GM12864 (cell line): ENCODE measurements at places on chromosomes 5 and 9.

DNA sequence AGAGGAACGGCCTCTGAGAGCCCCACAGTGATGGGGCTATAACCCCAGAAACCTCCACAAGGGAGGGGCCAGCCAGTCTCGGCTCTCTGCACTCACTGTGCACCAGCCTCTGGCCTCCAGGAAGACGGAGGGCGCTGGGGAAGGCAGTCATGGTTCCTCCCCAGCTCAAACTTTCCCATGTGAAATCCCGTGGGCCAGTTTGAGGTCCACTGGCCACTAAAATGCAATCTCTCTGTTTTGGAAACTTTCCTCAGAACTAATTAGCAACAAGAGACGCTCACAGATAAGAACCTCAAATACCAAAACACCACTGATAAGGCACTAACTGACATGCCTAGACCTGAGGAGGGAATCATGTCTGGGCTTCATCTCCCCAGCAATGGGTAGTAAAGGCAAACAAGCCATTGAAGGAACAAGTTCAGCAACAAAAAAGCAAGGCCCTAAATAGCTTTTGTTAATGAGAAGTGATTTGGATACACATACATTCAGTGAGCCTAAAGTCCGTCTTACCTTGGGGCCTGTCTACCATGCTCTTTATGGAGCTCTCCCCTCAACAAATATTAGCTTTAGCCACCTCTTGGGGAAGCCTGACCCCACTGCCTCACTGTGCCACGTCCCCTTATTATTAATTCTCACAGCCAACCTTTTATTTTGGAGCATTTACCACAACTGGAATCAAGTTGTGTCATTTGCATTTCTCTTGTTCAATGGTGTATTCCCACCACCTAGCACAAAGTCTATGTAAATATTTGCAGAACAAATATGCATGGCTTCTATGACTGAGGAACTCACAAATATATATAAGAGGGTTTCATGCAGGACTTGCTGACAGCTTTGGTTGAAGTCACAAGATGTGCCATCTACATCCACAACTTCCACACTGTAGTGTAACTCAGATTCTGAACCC lies 56.1 kb upstream of the GLRX start:
- DNase-seq = no peak

DNA sequence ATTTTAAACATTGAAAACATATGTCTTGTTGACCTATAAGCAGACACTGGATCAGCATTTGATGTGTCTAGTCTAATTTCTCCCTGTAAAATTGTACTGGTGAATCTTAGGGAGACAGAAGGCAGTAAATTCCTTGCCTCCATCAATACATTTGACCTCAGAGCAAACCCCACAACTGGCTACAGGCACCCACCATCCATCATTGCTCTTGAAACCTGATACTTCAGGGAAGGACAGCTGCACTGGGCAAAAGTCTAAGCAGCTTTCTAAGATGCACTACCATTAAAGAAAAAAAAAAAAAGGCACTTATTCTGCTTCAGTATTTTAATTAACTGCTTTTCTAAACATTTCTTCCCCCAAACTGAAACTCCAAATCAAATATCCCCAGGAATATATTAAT lies 1051.3 kb upstream of the DMAC1 start:
- no peak for DNase-seq

GRCh38 chr5:143340891-143341685 lies 62.4 kb downstream of the NR3C1 start:
- no peak for DNase-seq

DNA sequence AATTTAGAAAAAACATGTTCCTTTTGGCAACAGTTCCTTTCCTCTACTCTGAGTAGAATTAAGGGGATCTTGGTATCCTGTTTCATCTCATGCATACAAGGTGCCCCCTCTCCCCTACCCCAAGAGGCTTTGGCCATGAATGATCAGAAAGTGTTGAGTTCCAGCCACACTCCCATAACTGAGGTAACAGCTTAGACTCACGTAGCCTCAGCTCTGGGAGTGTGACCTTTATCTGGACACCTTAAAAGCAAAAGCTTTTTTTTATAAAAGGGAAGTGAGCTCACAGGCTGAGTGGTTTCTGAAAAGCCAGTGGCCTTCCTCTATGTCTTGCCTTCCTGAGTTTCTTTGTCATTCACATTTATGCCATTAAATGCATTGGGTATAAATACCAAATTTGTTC lies 900 bp upstream of the HAVCR2 start:
- no peak for DNase-seq

GRCh38 chr5:157839157-157839795 lies 19.7 kb downstream of the CLINT1 start:
- DNase-seq = no peak

GRCh38 chr5:153551537-153552079 lies 61.1 kb downstream of the GRIA1 start:
- no peak for DNase-seq

GRCh38 chr5:101278011-101278687 lies 375.1 kb upstream of the ST8SIA4 start:
- no peak for DNase-seq

GRCh38 chr5:82446809-82447208 lies 168.7 kb upstream of the RPS23 start:
- DNase-seq = no peak

- no peak for DNase-seq
Observed at GRCh38 chr9:116060631-116061030, 93.0 kb upstream of the PAPPA start.

DNA sequence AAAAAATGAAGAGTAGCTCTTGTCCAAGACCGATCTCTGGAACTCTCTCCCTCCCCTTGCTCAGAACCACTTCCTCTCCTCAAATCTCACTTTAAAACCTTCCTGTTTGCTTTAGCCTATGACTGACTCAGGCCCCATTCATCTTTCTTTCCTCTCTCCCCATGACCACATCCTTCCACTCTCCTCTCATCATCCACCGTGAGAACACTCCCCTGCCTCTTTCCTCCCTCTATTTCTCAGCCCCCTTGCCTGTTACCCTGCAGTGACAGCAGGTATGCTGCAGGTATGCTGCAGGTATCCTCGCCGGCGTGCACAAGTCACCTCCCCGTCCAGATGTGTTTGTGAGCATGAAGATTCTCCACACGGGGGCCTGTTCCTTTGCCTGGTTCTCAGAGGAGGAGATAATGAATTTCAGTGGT lies 505.3 kb downstream of the CCDC171 start:
- no peak for DNase-seq

DNA sequence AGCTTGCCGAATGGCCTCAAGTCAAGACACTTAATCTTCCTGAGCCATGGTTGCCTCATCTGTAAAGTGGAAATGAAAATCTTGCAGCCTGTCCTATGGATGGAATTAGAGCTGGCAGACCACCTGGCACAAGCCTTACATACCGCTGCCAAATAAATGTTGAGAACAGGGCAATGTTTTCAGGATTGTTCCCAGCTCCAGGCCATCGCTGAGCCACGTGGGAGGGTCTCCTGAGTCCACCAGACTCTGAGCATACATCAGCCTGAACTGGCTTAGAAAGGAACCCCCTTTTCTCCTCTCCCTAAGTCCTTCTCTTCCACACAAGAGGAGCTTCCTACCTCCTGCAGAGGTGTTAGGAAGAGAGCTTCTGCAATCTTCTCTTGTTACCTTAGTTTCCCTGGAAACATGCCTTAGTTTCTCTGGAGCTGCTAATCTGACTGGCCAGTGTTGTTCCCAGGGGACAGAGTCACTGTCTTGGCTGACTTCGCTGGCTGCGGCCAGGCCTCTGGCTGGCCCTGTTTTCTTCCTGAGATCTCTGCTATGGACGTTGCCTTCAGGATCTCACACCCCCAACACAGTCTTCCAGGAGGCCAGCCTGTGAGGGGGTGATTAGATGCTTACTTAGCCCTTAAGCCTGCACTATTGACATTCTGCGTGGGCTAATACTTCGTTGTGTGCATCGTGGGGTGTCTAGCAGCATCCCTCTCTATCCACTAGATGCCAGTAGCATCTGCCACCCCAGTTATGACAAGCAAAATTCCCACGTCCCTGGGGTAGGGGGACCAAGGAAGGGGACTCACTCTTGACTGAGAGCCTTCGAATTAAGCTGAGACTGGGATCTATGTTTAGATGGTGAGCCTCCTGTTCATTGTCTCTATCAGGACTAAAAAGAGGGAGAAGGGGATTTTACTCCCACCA lies 62.2 kb downstream of the BOD1 start:
- no peak for DNase-seq

DNA sequence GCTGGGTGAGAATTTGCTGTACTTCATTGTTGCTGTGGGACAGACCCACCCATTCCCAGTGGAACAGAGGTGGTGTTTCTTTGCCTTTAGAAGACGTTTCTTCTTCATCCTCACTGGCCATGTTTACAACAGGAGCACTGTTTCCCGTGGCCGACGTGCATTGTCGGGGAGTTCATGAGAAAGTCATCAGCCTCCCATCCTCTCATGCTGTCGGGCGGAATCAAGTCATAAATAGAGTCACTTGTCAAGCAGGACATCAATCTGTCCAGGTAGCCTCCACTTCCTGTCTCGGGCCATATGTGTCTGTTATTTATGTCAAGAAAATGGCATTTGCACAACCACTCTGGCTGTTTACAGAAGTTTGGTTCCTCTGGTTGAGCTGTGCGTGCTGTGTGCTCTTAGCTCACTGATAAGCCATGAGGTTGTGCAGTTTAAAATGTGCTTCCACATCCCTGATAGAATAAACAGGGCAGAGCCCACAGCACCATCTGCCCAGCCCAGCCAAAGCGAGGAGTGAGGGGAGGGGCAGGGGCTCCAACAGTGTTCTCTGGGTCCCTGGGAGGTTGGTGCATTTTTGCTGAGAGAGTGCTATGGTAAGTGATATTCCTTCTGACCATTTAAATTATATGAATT lies 401.9 kb upstream of the IRX2 start:
- no peak for DNase-seq

GRCh38 chr9:75359638-75360037 lies 271.3 kb downstream of the OSTF1 start:
- no peak for DNase-seq

DNA sequence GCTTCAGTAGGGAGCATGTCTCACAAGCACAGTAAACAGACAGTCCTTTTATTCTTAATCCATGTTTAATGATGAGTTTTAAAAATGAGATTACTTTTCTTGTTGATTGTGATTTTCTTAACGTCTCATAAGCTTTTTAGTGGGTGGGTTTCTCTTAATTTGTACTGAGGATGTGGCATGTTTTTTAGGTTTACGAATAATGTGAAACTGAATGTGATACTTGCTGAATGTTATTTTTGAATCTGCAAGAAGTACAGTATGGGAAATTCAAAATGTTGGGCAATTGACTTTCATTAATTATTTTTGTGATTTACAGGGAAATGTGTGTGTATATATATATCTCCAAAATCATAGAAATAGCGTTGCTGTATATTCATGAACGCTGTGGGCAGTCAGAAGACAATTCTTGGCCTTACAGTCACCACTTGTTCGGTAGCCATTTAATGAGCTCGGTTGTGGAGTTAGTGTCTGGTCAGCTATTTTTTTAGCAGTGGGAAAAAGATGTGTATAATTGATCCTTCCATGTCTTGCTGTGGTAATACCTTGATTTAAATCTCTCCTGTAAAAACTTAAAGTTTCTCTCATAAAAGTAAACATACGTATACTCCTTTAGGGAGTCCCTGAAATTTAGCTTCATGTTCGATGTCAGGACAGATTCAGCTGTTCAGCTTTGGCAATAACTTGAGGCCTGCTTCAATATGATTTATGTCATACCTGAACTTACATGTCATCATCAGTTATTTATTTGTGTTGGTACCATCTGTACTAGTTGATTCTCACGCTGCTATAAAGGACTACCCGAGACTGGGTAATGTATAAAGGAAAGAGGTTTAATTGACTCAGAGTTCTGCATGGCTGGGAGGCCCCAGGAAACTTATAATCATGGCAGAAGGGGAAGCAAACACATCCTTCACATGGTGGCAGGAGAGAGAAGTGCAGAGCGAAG lies 15.0 kb downstream of the ICE1 start:
- no peak for DNase-seq

- no peak for DNase-seq
Observed at GRCh38 chr5:84016085-84016484, 295.4 kb upstream of the HAPLN1 start.

- no peak for DNase-seq
Observed at GRCh38 chr5:172858990-172859811, 25.1 kb downstream of the ERGIC1 start.

DNA sequence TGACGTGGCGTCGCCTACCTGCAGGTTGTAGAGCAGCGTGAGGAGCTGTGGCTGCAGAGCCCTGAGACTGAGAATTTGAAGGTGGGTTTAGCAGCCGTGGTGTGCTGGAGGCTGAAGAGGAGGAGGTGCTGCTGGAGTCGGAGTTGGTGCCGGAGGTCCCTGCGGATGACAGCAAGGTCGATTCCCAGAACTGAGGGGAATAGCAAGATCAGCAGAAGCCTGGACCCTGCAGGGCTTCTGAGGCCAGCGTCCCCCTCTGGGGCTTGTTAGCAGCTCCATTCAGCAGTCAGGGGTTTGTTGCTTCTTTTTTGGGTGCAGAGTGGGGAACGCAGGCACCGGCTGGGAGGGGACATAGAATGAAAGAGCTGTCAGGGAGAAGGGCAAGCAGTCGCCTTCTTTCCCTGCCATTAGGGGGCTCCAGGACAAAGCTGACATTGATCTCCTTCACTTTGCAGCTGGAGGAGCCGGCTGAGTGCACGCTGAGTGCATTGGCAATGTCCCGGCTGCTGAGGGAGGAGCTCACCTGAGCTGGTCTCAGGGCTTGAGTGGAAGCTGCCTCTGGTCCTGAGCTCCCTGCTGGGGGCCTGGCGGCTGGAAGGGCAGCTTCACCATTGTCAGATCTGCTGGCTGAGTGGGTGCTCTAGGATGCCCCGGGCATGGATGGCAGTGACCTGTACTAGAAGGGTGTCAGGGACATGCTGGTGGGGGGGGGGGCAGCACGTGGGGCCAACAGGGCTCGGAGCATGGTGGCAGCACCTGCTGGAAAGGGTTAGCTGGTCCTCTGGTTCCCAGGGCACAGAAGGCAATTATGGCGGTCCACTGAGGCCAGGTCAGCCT lies 20.8 kb downstream of the OBP2B start:
- no peak for DNase-seq

DNA sequence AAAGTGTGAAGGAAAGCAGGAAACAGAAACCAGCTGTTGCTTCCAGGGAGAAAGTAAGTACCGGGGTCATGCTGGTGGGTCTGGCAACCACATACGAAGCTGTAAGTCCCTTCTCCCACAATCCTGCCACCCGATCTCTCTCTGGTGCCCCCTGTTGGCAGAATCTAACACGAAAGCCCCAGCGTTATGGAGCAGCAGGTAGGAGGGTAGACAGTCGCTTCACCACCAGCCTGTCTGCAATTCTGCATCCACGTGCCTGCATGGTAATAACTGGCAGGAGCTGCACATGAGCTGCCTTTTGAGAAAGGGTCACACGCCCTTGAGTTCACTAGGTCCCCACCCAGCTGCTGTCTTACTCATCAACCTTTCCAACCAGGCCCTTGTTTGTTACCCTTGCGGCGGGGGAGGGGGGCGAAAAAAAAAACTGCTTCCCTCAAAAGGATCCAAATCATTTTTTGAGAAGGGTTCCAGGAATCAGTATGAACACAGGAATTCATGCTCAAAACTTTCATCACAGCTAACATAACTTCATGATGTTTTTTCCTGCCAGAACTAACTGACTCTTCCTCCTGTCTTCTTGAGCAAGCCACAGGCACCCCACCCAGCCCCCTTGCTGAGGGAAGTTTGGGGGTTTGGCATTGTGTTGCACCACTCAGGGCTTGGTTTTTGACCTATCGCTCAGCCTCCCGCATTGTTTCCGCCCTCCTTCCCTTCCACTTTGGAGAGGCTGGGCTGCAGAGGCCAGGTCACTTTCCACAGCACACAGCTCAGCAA lies 19.6 kb upstream of the TMEM252 start:
- no peak for DNase-seq
